Activated naive CD8-positive, alpha-beta T cell treated with anti-CD3 and anti-CD28 coated beads, Interleukin-2, amount 50 U/mL, for 16 hours (primary cell): ENCODE measurements at places on chromosomes 16 and 17.

- DNase-seq = no peak
Measured at GRCh38 chr16:57863434-57864160, 61.3 kb upstream of the KIFC3 start.

GRCh38 chr17:4043862-4044261, 79.6 kb upstream of the ATP2A3 start:
- no peak for DNase-seq

- DNase-seq = no peak
Measured at GRCh38 chr16:12747261-12747660, 56.4 kb downstream of the CPPED1 start.

GRCh38 chr17:15051933-15052332, 213.2 kb downstream of the PMP22 start:
- DNase-seq = no peak

- no peak for DNase-seq
Measured at GRCh38 chr17:69907132-69907847, 167.7 kb upstream of the KCNJ16 start.

GRCh38 chr17:78411241-78411857, 32.9 kb downstream of the PGS1 start:
- DNase-seq = no peak

DNA sequence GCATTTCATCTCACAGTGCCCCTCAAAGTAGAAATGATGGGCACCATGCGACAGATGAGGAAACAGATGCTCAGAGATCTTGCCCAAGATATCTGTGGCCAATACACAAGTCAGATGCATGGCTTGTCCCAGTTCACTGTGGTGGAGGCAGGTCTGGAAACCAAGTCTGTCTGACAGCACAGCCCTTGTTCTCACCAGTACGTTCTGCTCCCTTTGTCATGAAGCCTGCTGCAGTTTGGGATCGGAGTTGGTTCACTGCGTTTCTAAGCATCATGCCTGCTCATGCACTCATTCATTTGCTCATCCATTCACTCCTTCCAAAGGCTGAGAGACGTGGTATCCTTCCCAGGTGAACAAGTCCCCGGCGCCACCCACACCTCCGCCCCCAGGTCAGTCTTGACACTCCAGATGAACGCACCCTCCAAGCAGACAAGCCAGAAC, 27.2 kb upstream of the MEAK7 start:
- DNase-seq = no peak

DNA sequence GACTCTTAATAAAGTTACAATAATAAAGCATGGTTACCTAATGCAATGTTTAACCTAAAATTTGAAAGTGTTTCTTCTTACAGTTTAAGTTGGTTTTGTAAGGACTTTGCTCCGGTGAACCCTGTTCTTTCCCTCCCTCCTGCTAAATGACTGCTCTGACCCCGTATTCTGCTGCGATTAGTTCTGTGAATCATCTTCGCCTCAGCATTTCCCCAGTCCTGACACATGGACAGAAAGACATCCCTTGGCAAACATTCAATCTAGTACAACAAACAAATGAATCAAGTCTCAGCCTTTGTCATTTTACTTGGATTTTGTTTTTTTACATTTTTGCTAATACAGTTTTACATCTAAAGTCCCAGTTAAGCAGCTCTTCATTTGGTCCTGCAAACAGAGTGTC, 15.4 kb downstream of the KCNJ2 start:
- no peak for DNase-seq

DNA sequence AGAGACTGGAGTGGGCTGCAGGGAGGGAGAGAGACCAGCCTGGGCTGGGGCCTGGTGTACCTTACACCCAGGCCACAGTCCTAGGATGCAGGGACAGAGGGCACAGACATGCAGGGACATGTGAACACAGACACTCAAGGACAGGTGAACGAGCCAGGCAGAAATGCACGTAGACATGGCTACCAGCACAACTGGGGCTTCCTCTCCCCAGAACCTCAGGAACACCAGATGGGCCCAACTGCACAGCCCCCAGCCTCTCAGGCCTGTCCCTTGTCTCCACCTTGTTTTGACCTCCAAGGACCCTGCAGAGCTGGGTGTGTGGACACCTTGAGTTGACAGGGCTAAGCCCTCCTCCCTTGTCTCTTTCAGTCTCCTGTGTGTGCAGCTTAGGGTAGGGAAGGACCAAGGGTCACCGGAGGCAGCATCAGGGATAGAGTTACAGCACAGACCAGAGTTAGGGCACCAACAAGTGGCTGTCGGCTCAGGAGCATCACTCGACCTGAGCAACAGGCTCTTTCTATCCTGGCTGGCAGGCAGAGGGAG, 9.2 kb downstream of the SEZ6 start:
- no peak for DNase-seq

DNA sequence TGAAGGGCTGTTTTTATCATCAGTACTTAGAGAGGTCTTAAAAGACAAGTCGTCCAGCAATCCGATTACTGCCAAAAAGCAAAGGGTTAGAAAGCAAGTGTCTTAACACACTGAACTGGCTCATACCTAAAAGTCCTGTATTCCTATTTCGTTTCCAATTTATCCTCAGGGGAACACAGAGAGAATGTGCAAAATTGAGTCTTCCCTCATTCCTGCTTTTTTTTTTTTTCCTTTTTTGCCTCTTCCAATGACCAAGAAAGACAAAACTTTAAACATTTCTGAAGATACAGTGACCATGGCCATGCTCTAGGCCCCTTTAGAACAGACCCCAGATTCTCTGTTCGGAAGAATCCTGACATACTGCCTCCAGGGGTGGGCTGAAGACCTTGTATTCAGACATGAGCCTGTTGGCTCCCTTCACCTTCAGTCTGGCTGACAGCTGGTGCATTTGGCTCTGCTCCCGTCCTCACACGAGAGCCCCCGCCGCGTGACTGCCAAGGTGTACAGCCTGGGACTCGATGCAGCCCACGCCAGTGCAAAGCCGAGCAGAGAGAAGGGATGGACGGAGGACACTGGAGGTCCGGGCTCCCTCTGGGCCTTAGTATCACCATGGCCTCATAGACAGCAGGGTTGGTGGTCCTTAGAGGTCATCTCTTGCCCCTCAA, 47.0 kb downstream of the COTL1 start:
- no peak for DNase-seq

DNA sequence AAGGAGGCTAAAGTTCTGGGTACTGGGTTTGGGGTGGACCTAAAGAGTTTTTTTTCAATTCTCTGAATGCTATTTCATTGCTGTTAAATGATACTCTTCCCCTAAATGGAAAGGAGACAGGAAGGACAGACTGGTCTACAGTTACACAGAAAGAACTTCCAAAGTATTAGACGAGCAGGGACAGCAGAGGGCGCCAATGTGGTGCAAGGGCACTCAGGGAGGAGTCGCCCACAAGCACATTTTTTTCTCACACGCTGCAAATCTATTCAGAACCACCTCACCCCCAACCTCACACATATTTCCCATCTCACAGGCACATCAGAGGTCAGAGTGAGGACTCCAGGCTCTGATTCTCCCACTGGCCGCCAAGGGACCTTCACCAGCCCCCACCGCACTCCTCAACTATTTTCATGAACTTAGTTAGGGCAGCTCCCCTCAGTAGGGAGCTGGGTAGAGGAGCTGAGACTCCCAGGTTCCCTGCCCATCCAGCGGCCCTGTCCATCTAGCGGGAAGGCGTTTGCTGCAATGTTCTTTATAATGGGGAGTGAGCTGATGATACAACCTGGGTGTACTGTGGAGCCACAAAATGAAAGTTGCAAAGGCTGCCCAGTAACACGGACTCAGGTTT, 6.8 kb upstream of the CA4 start:
- peak; percentile 51 for DNase-seq

GRCh38 chr17:54891176-54891821, 9.4 kb upstream of the TOM1L1 start:
- DNase-seq = no peak
